ENCODE measurements at places on chromosomes 13 and 19. TPM values are rescaled to one million over a fixed set of nuclear protein-coding genes. Genes with fewer than 3 reads are reported as not detected.

The MAST1 gene
- total RNA-seq = 6.0 TPM

The ADAT3 gene
- total RNA-seq = 4.2 TPM

The CATSPERD gene
- not detected for total RNA-seq

The FSD1 gene
- total RNA-seq = 17.1 TPM

The SMIM24 gene
- 0.62 TPM for total RNA-seq

DNA sequence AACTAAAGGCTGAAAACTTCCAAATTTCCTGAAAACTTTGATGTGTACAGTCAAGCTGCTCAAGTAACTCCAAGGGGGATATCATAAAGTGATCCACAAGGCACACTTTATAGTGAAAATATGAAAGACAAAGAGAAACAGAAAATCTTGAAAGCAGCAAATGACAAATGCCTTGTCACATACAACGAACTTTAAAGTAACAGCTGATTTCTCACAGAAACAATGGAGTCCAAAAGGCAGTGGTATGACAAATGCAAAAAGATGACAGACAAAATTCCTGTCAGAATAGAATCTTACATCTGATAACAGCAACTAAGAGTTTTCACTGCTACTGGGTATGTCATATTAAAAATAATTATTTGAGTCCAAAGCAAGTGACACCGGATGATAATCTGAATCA is 1602.3 kb upstream of the PRR20A start:
- no peak for DNase-seq

- no peak for DNase-seq
Observed at GRCh38 chr13:39322836-39323585, 280.0 kb downstream of the LHFPL6 start.

GRCh38 chr19:44722131-44723121 is 23.5 kb downstream of the CEACAM16 start:
- DNase-seq = no peak

DNA sequence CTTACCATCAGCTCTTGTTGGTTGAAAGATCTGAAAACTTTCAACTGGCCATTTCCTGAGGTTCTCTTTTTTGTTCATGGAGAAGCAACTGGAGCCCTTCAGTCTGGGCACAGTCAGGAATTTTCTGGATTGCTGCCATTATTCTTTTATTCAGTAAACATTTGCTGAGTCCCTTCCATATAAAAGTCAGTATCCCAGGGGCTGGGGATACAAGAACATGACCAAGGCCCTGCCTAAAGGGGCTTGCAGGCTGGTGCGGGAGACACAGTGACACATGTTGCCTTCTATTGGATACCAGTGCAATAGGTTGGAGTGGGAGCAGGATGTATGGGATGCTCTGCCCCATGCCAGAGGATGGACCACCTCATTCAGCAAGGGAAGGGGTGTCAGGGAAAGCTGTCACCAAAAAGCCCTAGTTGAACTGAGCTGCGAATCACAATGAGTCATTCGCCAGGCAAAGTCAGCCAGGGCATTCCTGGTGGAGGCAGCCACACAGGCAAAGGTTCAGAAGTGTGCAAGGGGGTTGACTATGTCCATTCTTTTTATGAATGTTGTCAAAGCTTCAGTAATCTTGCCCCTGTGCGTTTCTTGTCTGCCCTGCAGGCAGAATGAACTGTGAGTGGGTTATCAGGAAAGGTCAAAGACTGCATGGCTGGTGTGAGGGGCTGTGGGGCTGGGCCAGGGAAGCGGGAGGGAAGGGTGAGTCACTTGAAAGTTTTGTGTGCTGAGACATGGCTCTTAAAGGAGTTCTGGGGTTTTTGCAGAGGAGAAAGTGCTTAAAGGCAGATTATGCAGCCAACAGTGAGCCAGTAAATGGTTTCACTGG is 395.9 kb downstream of the KCNRG start:
- no peak for DNase-seq

DNA sequence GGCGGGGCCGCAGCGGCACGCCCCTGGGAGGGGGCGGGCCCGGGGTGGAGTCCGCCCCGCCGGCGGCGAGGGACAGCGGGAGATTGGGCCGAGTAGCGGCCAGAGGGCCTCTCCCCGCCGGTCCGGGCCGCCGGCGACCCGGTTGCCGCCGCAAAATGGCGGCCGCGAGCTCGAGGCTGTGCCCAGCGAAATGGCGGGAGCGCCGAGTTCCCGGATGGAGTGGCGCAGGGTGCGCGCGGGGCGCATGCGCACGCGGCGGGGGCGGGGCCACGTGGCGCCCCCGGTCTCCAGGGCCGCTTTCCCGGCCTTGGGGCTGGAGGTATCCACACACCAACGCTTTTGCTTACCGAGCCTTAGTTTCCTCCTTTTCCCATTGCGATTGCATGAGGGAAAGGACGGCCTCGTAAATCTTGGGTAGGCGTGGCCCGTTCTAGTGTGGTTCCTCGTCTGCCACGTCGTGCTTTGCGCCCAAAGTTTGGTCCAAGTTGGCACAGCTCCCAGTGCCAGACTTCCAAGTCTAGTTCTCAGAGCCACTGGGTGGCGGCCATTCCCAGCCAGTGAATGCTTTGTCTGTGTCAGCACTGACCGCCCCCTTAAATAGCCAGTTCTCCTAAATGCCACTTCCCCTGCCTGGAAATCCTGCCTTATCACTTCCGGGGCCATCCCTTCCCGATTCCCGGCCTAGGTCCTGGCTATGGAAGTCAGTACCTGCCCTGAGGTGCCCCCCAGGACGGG is 513 bp downstream of the CIRBP start:
- DNase-seq = peak; percentile 90

DNA sequence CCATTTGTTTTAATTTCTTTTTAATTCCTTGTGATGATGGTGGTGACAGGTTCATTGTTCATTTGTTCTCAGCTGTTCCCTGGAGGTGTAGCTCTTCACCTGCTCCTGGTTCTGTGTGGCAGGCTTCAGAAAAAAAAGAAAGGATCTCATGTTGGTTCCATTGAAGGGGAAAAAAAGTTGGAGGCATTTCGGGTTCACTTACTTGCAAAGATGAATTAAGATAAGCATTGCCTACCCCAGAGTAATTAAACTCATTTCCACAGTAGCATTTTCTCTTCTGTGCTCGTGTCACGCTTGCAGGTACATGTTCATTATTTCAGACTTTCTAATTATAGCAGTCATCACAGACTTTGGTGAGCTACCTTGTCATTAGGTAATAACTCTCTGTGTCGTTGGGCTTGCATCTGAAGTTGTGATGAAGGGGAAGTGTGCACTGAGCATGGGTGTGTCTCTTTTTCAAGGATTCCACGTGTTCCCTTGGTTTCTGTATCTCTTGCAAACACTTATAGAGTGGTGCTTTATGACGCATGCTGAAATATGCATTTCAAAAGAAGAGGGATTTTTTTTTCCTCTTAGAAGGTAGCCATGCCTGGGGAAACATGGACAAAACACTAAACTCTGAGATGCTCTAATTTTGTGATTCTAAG is 69.1 kb downstream of the MTUS2 start:
- no peak for DNase-seq

DNA sequence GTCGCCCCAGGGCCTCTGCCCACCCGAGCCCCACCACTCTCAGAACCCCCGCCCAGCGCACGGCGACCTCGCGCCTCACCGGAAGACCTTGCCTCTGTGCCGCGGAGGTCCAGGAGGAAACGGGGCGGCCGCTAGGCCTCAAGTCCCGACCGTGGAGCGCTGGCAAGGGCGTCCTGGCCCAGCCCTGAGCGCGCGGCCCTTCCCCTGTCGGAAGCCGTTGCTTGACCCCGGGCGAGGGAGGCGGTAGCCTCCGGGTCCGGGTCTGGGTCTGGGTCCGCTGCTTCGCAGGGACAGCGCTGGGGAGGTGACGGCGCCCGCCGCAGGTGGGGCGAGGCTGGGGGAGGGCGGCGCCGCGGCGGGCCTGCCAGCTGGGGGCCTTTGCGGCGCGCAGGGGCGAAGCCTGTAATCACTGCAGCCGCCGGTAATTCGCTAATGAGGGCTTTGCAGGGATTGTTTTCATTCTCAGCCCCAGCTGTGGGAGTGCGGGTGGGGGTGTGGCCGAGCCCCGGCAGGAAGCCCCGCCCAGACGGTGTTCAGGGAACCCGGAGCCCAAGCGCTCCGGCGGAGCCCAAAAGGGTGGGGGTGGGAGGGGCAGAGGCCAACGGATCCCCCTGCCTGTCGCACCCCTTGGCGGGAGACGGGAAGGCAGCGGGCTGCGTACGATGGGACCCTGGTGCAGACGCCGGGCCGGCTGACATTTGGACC is 8.6 kb downstream of the C19orf25 start:
- peak; percentile 74 for DNase-seq

DNA sequence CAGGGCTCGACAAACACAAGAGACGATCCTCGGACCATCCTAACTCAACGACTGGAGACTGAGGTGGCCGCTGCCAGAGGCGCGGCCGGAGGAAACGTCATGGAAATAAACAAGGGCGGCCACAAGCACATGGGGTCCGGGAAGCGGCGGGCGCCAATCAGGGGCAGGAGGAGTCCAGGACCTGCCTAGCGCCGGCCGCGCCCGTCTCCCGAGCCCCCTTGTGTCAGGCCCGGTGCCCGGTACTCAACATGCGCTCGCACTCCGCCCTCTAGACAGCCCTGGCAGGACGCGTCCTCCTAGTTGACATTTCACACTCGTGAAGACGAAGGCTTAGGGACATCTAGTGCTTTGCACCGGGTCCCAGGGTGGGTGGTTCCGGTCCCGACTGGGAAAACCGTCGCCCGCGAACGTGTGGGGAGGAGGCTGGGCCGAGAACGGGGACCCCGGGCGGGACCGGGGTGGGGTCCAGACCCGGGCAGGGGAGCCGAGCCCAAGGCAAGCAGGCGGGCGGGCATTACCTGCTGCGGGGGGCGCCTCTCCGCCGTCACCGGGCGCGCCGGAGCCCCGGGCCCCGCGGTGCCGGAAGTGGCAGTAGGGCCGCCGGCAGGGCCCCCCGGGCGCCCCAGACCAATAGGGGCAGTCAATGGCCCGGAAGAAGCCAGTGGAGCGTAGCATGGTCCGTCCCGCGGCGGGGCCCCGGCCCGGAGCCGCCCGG is 442 bp downstream of the REXO1 start:
- DNase-seq = no peak

DNA sequence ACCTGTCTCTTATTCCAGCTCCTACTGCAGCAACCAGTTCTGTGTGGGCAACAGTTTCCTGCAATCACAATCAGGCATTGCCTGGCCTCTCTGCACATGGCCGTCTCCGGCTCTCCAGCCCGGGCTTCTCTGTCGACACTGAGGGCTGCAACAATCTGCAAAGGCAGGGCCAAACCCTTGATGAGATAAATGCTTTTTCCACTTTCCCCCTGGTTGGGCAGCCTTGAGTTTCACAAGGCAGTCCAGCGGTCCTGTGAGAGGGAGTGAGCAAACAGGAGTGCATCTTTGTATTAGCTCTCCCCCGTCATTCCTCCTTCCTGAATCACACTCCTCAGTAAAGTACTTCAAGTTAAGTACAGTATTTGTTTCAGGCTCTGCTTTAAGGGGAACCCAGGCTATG is 40.7 kb upstream of the VWA8 start:
- no peak for DNase-seq

DNA sequence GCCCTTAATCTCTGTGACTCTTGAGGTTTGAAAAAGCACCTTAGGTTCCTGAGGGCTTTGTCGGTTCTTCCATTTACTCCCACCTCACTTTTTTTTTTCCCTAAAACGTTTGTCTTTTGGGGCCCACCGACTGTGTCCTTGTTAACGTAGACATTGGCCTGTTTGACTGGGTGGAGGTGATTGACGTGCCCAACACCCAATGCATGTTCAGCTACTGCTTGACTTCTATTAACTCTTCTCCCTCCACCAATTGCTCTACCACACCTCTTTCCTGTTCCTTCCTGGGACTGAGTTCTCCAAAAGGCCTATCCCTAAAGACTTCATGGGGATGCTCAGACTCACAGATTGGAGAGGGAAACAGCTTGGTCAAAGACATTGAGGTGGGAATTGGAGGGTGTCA is 17.3 kb downstream of the CKM start:
- DNase-seq = no peak

GRCh38 chr19:11414544-11414943 is 4.6 kb downstream of the RGL3 start:
- DNase-seq = no peak

GRCh38 chr13:27973291-27973690 is 4.2 kb upstream of the CDX2 start:
- no peak for DNase-seq

GRCh38 chr13:69872321-69873047 is 235.1 kb upstream of the ATXN8OS start:
- DNase-seq = no peak

Data from activated T-cell treated with anti-CD3 and anti-CD28 coated beads, Interleukin-2, amount 50 U/mL, for 72 hours (primary cell).